Nephron progenitor cell (in vitro differentiated cells): ENCODE measurements at places on chromosomes 1 and 21.

DNA sequence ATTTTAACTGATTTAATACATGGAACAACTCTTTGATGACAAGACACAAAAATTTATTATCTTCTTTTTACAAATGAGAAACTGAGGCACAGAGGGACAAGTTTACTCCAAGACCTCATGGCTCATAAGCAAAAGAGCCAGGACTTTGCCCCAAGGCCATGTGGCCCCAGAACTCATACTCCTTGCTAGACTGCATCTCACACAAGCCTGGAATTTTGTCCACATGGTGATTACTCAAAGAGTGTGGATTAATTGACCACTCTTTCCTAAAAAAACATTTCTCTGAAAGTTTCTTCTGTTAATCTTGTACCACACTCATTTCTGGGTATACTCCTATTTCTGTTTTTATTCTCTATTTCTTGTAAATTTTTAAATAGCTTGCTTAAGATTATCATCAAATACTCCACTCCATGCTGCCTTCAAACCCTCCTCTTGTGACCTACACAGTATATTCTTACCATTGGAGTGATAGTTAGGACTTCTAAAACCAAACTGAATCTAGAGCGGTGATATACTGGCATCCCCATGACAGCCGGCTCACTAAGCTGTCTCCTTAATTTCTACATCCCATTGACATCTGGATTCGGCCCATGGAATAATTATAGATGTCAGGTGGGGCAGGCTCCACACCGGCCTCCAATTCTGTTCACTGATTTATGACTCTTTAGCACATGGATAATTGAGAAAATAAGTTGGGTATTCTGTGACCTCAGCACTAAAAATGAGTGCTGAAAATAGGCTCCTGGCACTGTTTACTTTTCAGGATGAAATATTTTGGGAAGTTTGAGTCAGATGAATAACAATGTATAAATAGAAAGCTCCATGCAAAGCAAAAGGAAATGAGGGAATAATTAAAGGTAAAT is 16.1 kb downstream of the RGS4 start:
- no peak for DNase-seq

DNA sequence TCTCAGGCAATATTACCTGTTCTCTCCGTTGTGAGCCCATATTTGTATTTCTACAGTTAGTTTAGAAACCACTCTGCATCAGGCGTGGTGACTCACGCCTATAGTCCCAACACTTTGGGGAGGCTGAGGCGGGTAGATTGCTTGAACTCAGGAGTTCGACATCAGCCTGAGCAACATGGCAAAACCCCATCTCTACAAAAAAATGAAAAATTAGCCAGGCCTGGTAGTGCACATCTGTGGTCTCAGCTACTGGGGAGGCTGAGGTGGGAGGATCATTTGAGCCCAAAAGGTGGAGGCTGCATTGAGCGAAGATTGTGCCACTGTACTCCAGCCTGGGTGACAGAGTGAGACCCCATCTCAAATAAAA is 19.7 kb upstream of the ID3 start:
- no peak for DNase-seq

DNA sequence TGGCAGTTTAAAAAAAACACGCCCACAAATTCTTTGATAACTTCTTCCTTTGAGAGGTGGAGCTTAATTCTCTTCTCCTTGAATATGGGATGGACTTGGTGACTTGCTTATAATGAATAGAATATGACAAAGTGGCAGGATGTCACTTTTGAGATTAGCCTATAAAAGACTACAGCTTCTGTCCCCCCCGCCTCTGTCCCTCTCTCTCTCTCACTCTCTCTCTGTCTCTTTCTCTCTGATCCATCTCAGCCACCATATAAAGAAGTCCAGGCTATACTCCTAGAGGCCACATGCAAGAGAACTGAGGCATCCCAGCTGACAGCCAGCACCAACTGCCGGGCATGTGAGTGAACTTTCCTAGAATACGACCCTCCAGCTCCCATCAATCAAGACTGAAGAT is 7.7 kb upstream of the DMBX1 start:
- no peak for DNase-seq

- no peak for DNase-seq
These were observed 5.2 kb upstream of the RERE start for GRCh38 chr1:8822373-8823294.

DNA sequence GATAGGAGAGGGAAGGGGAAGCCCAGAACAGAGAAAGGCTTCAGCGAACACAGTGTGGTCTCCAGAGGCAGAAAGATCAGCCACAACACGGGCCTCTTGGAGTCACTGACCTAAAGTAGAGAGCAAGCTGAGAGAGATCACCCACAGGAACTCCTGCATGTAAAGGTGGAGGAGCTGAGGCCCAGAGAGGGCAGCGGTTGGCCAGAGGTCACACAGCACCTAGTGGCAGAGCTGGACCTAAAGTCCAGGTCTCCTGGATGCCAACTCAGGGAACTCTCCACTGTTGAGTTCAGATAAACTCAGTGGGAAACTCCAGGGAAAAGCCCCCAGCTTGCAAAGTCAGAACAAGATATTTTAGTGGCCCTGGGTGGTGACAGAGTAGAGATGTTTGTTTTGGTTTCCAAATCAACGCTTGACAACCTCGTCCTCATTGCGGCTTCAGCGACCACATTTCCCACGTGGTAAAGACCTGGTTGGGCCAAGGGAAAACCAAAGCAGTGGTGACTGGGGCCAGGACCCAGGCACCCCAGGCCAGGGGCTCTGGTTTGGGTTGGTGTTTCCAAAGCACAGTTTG is 4.6 kb downstream of the IFFO2 start:
- no peak for DNase-seq

DNA sequence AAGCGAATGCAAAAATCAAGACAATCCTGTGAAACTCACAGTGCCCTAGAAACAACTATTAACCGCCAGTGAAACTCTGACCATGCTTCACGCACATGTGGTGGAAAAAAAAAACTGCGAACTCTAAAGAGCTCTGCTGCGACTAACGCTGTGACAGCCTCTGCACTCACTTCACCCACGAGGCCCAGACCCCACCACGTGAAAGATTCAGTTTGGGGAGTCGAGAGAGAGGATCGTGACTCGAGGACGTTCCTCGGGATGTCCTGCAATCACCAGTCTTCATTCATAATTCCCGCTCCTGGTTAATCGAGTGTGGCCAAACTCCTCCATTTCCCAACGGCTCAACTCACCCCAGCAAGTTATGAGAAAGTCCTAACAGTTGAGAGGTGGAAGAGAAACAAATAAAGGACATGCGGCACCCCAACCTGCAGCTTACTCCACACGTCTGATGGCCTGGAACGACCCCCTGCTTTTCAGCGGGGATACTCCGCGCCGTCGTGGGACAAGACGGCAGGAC is 1.1 kb downstream of the SERBP1 start:
- peak; percentile 12 for DNase-seq

- no peak for DNase-seq
These were observed 144.1 kb upstream of the HOOK1 start for GRCh38 chr1:59670662-59671061.

DNA sequence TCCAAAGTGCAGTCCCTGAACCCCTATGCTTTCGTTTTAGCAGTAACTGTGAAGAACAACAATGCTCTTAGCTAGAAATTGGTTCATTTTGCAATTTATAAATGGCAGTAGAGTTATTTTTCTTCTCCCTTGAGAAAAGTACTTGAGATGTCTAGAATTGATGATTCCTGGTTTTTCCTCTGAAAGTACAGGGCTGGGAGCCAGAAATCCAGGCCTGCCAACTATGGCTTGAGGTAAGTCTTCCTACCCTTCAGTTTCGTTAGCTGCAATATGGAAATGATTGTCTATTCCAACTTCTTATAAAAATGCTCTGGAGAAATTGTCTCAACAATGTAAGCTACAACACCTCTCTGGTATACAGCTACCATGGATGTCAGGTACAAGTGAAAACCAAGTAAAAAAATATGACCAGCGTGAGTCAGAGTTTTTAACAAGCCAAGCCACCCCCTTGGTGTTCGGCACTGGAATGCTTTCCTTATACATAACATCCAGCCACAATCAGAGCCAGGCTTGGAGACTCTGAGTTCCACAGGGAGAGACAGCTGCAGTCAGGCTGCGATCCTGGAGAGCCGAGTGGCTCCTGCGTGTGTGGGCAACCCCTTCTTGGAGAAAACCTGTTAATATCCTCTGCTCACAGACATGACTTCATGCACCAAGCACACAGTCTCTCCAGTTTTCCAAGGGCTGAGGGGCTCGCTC is 22.0 kb downstream of the TSPAN2 start:
- no peak for DNase-seq

- no peak for DNase-seq
These were observed 85.1 kb upstream of the TTC34 start for GRCh38 chr1:2886631-2887030.

- no peak for DNase-seq
These were observed 76.7 kb downstream of the OSBPL9 start for GRCh38 chr1:51693419-51694155.

DNA sequence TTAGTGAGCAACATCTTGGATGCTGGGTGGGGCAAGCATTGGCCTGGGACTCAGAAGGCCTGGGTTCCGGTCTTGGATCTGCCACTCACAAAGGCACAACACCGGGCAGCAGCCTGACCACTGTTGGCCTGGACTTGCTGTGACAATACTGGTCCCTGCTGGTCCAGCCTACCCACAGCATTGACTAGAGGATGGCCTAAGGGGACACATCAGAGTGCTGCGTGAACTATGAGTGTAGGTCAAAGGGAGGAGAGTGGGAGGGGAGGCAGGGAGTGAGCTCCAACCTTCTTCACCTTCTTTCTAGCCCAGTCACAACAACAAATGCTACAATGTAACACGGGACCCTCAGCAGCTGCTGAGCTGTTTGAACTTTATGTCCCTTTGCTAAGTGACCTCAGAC is 31.1 kb downstream of the TMEM50A start:
- no peak for DNase-seq

DNA sequence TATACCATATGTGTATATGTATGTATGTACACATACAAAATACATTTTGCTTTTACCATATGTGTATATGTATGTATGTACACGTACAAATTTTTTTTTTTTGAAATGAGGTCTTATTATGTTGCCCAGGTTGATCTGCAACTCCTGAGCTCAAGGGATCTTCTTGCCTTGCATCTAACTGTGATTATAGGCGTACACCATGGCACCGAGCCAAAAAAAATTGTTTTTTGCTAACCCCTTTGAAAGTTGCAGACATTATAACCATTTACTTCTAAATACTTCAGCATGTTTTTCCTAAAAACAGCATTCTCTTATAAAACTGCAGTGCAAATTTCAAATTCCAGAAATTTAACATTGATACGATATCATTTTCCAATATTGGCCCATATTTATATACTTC is 147.0 kb downstream of the POU2F1 start:
- no peak for DNase-seq

GRCh38 chr21:36647279-36648093 is 51.4 kb upstream of the SIM2 start:
- peak; percentile 22 for DNase-seq
